ENCODE measurements at places on chromosomes 7 and 10. TPM values are rescaled to one million over a fixed set of nuclear protein-coding genes. Genes with fewer than 3 reads are reported as not detected.
A peak's percentile ranks its signal among the peaks of the same experiment; 100 is the strongest.

STOX1 gene
- 0.47 TPM for total RNA-seq

FIGNL1 gene
- total RNA-seq: 15.1 TPM

IMPDH1 gene
- total RNA-seq: 36.9 TPM

ABCC2 gene
- 5.5 TPM for total RNA-seq

GPRIN2 gene
- not detected for total RNA-seq

ZNF804B gene
- not detected for total RNA-seq

PRTFDC1 gene
- 3.1 TPM for total RNA-seq

BTBD16 gene
- not detected for total RNA-seq

PRKCQ gene
- total RNA-seq: 59.3 TPM

PI4K2A gene
- total RNA-seq: 8.8 TPM

PNLIP gene
- total RNA-seq: not detected

MYH16 gene
- total RNA-seq: not detected

CYP2W1 gene
- not detected for total RNA-seq

DNA sequence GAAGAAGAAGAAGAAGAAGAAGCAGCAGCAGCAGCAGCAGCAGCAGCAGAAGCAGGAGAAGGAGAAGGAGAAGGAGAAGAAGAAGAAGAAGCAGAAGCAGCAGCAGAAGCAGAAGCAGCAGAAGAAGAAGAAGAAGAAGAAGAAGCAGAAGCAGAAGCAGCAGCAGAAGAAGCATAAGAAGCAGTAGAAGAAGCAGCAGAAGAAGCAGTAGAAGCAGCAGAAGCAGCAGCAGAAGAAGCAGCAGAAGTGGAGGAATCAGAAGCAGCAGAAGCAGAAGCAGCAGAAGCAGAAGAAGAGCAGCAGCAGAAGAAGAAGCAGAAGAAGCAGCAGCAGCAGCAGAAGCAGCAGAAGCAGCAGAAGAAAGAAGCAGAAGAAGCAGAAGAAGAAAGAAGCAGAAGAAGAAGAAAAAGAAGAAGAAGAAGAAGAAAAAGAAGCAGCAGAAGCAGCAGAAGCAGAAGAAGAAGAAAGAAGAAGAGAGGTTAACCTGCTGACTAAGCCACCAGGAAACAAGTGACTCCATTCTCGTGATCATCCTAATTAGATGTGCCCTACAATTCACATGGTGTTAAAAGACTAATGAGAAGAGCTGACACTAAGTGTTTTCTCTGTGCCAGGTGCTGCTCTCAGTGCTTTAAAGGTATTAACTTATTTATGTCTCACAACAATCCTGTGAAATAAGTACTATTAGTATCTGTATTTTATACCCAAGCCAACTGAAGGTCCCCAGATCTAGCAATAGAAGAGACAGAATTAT is 11.6 kb downstream of the CDNF start:
- DNase-seq: no peak

GRCh38 chr10:110793886-110794285 is 77.8 kb upstream of the PDCD4 start:
- DNase-seq: no peak

GRCh38 chr7:66152371-66153191 is 37.9 kb downstream of the CRCP start:
- DNase-seq: no peak

DNA sequence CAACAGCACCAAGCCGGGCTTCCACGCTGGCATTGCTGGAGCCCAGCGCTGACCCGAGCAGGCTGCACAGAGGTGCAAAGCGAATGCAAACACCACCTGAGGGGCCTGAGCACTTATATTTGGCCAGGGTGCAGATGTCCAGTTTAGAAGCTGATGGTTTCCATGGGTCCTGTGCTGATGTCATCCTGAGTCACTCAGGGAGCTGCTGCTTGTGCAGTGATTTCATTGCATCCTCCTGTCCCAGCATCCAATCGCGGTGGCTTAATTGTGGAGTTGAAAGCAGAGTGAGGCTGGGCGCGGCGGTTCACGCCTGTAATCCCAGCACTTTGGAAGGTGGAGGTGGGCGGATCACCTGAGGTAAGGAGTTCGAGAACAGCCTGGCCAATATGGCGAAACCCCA is 410.2 kb upstream of the KLF6 start:
- DNase-seq: no peak

- DNase-seq: peak; percentile 42
Observed at GRCh38 chr7:4683884-4684565, 1.9 kb downstream of the FOXK1 start.

DNA sequence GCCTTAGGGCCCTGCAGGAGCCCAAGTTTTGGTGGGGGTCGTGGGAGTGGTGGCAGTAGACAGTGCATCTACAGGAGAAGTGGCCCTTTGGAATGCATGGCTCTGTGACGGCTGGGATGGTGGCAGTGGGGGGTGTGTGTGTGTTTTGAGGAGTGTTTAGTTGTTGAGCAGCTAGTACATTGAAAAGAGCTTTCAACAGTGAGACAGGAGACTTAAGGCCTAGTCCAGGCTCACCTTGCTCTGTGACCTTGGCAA is 27.1 kb downstream of the ZNF775 start:
- DNase-seq: no peak

- DNase-seq: no peak
Observed at GRCh38 chr7:116223588-116223987, 13.2 kb downstream of the TES start.

GRCh38 chr10:90363799-90364483 is 493.9 kb downstream of the HTR7 start:
- DNase-seq: no peak

- no peak for DNase-seq
Observed at GRCh38 chr7:129366-130221, 62.8 kb upstream of the FAM20C start.

DNA sequence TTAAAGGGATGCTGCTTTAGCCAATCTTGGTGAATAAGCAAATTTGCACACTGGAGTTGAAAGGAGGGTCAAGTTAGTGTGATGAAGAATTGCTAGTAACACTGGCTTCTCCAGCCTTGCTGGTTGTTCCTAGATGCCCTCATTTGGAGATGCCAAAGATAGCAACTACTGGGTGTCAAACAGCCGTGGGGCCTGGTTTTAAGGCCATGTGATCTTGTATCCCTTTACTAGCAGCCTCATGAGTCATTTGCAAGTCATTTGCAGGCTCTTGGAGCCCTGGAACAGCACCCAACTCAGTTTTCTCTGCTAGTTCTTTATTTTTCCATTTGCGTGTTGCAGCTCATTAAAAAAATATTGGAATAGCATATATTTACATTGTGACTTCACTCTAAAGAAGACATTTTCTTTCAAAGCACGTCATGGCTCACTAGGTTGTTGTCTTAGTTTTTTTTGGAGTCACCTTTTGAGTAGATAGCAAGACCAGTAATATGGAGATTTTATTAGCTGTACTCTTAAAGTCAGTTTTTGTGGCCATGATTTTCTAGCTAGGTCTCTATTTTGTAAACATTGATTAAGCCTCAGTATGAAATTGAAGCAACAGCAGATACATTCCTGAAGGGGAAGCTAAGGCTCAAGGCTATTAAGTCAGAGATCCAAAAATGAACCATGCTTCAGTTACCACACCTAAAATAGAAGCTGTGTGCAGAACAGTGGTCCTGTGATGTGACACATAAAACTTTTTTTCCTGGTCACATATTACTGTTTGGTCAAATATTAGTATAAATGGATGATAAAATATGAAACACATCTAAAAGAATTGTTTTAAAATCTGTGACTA is 1.3 kb downstream of the LSMEM1 start:
- DNase-seq: no peak

- DNase-seq: no peak
Observed at GRCh38 chr7:42869131-42870020, 42.5 kb downstream of the C7orf25 start.

GRCh38 chr10:47109906-47110305 is 190.1 kb upstream of the GDF10 start:
- DNase-seq: no peak
